ENCODE measurements at places on chromosomes 2 and 18. TPM values are rescaled to one million over a fixed set of nuclear protein-coding genes. Genes with fewer than 3 reads are reported as not detected.
A peak's percentile ranks its signal among the peaks of the same experiment; 100 is the strongest.

The PLGLB2 gene
- not detected for total RNA-seq

DNA sequence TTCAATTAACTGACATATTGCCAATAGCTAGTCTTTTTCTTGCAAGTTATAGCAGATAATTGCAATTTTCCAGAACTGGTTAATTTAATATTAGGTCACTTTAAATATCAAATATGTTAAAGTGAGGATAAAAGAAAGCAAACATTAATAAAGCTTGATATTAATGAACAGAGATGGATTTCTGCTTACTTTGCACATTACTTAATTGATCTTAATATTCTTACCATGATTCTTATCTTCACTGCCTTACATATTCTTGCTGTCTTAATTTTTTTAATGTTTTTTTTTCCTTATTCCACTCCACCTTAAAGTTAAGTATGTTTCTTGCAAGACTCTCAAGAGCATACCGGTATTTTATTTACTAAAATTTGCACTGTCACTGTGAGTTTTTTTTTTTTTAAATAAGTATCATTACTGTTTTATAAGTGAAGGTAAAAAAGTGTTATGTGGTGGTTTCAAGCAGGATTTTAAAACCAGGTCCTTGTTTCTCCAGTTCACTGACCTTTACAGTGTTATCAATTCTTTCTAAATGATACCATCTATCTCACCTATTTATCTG lies 33.9 kb downstream of the PPP3R1 start:
- no peak for DNase-seq

DNA sequence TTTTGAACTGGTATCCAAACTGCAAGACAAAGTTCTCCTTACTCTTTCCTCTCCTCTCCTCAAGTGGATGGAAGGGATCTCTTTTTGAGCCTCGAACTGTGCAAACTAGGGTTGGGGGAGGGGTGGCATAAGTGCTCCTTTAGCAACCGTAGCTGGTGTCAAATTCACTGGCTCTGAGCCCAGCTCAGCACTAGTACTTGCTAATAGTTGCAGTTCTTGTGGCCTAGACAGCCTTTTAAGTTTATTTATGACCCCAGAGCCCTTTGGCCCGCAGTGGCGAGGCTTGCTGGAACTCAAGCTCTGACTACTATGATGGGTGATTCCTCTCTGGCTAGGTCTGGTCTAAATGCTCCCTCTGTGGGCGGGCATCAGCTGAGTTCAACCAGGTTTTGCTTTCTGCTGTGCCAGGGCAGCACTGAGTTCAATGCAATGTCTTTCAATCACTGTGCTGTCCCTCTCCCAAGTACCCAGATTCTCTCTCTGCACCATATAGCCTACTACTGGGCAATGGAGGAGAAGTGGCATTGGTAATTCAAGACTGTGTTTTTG lies 528.4 kb upstream of the SYT4 start:
- DNase-seq, result no peak

The TRABD2A gene
- total RNA-seq, result 0.64 TPM

The YWHAQ gene
- 278 TPM for total RNA-seq

- DNase-seq, result no peak
These were observed 4.9 kb upstream of the PPM1B start for GRCh38 chr2:44163777-44164176.

GRCh38 chr2:6510532-6510931 lies 355.2 kb downstream of the CMPK2 start:
- DNase-seq, result no peak

The C2orf92 gene
- 0.26 TPM for total RNA-seq

DNA sequence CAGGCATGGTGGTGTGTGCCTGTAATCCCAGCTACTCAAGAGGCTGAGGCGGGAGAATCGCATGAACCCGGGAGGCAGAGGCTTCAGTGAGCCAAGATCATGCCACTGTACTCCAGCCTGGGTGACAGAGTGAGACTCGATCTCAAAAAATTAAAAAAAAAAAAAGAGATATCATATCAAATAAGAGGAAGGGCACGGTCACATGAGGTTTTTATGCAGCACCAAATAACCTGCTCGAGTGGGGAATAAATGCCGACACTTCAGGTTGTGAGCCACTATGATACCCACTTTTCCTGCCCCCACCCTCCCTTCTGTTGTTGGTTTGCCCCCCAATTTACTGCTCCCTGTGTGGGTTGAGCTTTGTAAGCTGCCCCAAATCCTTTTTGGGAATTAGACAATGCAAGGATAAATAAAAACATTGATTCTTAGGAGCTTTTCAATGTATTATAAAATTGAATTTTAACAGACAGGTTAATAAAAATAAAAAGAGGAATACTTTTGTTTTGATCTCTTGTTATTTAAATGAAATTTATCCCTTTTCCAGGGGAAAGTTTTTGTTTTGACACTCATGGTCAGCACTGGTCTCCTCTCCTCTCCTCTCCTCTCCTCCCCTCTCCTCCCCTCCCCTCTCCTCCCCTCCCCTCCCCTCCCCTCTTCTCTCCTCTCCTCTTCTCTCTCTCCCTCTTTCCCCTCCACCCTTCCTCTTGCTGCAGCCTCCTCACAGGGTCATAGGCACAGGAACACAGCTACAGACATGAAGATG lies 29.2 kb downstream of the CD8B start:
- DNase-seq, result no peak

The LYPD6 gene
- total RNA-seq, result 0.26 TPM

- peak; percentile 48 for DNase-seq
These were observed 1.4 kb downstream of the MARCHF7 start for GRCh38 chr2:159713631-159714246.

The PDIA6 gene
- 582 TPM for total RNA-seq

DNA sequence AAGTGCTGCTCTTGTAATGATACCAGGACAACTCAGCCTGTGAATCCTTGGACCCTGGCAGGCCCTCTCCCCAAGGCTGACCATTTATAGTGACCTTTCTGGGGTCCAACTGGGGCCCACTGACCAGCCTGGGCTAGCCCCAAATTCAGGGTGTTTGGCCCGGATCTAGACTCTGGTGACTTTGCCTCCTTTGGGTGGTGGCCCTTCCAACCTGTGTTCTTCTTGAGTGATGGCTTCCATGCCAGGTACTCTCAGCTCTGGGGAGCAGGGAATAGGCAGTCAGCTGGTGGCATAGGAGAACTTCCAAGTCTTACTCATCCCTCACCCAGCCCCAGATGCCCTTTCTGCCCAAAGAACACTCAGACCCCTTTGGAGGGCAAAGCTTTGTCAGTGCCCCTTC lies 10.3 kb downstream of the MYO7B start:
- no peak for DNase-seq

- no peak for DNase-seq
These were observed 22.9 kb downstream of the ZNF532 start for GRCh38 chr18:58887613-58887963.

The TRIB2 gene
- total RNA-seq, result 6.5 TPM

DNA sequence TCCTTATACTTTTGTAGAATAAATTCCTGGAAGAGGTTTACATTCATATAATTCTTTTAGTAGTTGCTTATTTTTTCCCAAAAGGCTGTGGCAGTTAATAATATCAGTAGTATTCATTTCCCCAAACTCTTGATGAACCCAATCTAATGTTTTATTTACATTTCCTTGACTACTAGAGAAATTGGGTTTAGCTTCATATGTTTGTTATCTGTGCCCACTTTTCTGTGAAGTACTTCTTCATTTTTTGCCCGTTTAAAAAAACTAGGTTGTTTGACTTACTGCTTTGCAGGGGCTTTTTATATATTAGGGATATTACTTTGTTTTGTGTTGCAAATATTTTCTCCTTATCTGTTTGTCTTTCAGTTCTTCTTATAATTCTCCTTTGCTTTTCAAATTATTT lies 17.2 kb downstream of the RALB start:
- no peak for DNase-seq

The SLC19A3 gene
- total RNA-seq, result not detected

The SLC14A1 gene
- total RNA-seq, result not detected

DNA sequence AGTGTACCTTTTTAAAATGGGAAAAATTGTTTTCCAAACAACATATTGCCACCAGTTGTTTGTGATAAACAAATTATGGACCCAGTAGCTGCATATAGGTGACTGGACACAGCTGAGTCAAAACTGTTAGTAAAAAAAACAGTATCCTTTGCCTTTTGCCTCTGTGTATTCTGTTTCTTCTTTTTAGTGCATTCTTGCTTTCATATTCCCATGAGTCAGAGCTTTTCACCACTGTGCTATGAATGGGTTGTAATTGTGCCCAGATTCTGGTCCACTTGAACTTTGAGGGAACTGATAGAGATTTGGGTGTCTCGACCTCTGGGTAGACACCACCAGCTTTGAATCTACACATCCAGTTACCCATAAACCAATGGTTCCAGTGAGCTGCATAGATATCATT lies 1441.9 kb upstream of the ZEB2 start:
- no peak for DNase-seq

The IL1RN gene
- total RNA-seq, result 71.9 TPM

The IL36RN gene
- total RNA-seq, result 1.9 TPM

- DNase-seq, result peak; percentile 77
These were observed 2.9 kb upstream of the BCL2L11 start for GRCh38 chr2:111117598-111118480.

Measured in bronchial epithelial cell (primary cell).